ENCODE measurements at places on chromosomes 11 and 22.

DNA sequence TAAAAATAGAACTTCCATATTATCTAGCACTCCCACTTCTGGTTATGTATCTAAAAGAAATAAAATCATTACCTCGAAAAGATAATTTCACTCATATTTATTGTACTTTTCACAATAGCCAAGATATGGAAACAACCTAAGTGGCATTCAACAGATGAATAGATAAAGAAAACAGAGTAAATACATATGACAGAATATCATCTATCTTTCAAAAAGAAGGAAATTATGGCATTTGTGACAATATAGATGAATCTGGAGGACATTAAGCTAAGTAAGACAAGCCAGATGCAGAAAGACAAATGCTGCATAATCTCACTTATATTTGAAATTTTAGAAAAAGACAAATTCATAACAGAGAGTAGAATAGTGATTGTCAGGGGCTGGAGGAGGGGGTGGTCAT lies 590.0 kb upstream of the ANO3 start:
- DNase-seq = no peak

- DNase-seq = no peak
These were observed 69.4 kb upstream of the CLMP start for GRCh38 chr11:123264431-123264780.

DNA sequence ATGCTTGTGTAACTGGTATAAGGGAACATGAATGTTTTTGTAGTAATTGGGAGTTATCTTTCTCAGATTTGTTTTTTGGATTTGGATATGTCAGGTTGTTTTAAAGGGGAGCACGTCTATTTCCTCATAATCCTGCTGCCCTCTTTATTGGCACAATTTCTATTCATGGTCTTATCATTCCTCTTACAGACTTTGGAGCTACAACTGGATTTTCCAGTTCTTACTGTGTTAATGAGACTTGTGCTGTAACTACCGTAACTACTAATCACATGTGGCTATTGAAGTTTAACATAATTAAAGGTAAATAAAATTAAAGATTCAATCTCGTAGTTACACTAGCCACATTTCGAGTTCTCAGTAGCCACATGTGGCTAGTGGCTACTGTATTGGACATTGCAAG lies 1.9 kb downstream of the FDX1 start:
- DNase-seq = no peak

DNA sequence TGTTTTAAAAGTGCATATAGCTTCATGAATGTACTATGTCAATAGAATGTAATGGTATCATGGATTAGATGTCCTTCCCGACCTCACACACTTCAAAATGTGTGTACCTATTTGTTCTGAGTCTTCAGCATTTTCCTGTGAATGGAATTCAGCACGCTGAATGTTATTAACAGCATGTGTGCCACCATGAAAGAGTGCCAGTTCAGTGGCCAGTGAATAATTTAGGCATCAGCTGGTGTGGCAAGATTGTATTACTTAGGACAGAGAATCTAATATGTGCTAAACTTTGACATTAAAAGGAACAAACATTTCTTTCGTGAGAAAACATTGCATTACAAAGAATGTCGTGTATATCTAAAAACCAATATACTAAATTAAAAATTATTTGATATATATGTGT lies 46.4 kb downstream of the HIPK3 start:
- DNase-seq = no peak

- DNase-seq = no peak
These were observed 19.3 kb upstream of the SYT7 start for GRCh38 chr11:61599968-61600710.

DNA sequence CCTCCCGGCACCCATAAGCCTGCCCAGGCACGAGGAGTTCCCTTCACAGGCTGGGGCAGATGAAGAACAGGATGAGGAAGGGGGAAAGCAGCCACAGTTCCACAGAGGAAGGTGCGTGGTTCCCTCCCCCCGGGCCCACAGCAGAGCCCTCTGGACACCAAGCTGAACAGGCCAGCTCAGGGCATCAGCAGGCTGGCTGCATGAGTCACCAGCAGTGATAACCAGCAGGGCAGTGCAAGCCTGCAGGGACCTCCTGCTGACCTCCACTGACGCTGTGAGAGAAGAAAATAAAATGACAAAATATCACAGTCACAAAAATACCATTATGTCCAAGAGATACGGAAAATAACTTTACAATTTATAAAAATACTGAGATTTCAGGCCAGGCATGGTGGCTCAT lies 11.5 kb downstream of the RTL6 start:
- DNase-seq = peak; percentile 52

DNA sequence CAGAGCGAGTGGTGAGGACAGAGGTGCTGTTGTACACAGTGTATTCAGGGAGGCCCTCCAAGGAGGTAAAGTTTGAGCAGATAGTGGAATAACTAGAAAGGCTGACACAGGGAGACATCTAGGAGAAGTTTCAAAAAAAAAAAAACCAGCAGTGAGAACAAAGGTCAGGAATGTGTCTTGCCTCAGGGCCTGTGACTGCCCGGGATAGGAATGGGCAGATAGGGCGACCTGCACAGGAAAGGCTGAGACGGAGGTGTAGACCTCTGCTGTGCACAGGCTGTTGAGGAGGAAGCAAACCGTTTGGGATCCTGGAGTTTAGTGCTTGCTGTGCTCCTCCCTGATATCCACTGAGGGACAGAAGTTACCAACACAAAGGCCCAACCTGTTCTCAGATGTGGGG lies 406.5 kb upstream of the B3GAT1 start:
- DNase-seq = no peak

- DNase-seq = no peak
These were observed 727.1 kb downstream of the NELL1 start for GRCh38 chr11:21396342-21397008.

- DNase-seq = no peak
These were observed 154.6 kb upstream of the SORL1-AS1 start for GRCh38 chr11:121607341-121607740.

GRCh38 chr11:133382131-133382812 lies 150.0 kb downstream of the OPCML start:
- DNase-seq = no peak

GRCh38 chr11:46710821-46711269 lies 8.2 kb upstream of the F2 start:
- DNase-seq = peak; percentile 82

GRCh38 chr22:38137876-38138687 lies 27.6 kb upstream of the BAIAP2L2 start:
- no peak for DNase-seq

- DNase-seq = no peak
These were observed 46.8 kb downstream of the SLN start for GRCh38 chr11:107665018-107665417.

DNA sequence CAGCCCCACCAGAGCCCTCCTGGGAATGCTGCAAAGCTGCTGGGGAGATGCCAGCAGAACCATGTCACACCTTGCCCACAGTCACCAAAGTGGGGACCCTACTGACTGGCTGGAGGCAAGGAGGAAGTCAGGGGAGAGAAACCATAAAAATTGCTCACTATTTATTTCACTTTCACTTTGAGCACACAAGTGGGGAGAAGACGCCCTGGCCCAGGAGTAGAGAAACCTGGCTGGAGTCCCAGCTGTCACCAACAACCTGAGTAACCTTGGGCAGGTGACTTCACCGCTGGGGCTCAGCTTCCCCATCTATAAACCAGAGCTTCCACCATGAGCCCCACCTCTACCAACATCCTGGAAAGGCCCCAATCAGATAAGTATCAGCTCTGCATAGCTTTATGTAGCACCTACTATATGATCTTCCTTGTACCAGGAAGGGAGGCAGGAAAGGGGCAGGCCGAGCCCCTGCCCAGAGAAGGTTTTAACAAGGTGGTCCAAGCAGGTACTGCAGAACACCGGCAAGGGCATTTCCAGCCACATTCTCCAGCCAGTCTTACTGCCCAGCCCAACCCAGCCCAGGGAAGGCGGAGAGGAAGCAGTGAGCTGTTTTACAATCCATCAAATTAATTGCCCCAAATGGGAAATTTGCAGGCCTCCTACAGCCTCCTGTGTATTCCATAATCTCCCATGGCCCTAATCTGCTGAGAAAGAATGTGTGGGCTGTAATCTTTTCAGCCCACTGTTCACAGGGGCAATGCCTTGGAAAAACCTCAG lies 27.6 kb downstream of the PLEKHA7 start:
- no peak for DNase-seq

- DNase-seq = no peak
These were observed at the start of gene HORMAD2 for GRCh38 chr22:30079952-30080533. HORMAD2 (plus strand) TSS chr22:30080464; CDS start chr22:30093953, 13,489 bp downstream.

GRCh38 chr22:45098056-45098455 lies 65.7 kb upstream of the NUP50 start:
- DNase-seq = no peak

DNA sequence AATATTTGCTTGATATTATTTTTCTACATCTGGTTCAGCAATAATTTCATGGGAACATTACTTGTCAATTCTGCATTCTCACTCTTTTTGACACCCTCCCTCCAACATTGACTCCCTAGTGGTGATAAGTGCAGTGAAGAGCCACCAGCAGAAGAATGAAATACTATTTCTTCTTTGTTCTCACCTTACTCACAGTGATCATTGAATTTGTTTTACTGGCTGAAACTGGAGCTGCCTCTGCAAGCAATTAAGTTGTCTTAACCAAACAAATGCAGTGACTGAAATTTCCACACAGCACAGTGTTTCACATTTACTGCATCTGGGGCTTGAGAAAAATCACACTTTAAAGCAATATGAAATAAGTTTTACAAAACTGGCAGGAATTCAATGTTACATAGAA lies 189.8 kb downstream of the JRKL start:
- DNase-seq = no peak

DNA sequence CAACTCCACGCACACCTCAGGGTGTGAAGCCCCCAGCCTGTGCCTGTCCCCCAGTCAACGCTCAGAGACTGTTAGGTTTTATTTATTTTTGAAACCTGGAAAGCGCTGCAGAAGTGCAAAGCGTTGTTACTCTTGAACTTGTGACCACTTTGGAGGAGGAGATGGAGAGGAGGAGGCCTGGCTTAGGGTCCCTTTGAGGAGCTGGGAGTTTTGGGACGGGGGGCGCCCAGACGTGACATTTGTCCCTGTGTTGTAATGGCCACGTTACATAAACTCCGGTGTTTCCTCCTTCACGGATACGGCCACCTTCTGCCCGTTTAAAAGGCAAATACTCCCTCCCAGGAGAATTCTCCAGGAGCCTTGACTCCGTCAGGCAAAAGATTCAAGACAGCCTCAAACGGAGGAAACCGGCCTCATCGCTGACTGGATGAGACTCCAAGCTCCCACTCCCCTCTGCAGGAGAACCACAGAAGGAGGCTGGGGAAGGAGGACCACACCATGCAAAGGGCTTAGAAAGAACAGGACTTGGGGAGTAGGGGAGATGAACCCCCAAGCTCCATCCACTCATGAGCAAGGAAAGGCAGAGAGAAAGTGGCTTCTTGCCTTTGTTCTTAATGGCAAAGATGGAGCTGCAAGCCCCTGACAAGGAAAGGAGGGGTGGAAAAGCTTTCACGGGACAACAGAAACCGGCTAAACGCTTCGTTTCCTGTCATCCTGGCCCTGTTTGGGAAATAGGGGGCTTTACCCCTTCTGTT lies 630 bp downstream of the PIK3IP1 start:
- peak; percentile 58 for DNase-seq

GRCh38 chr11:22832315-22833015 lies 2.9 kb upstream of the SVIP start:
- DNase-seq = no peak

- no peak for DNase-seq
These were observed 2.4 kb downstream of the PAFAH1B2 start for GRCh38 chr11:117146521-117146920.

- no peak for DNase-seq
These were observed 10.6 kb upstream of the CCDC83 start for GRCh38 chr11:85844439-85845123.

DNA sequence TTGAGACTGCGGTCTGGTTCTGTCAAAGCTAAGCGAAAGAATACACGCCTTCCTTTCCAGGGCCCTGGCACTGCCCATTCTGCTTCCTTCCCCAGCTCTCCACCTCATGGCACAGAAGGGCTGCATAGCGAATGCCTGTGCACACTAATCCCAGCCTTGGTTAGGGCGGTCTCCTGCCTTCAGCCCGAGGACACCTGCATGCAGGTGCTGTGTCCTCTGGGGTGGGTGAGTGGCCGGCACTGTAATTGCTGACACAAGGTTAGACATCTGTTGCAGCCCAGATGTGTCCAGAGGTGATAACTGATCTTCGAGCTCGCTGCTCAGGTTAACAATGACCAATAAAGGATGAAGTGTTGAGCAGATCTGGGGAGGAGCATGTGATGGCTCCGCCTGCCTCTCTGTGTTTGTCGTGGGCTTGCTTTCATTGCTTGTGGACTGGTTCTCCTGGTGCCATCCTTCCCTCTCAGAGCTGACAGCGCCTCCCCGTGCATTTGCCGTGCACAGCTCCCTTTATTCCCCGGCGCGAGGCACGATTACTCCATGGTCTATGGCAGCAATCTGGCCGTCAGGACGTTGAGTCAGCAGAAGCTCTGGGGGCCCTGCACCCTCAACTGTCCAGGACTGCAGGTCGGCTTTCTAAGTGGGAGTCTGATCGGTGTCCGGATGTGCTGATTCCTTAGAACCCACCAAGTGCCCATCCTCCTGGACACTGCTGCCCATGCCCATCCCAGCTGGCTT lies 1088.2 kb downstream of the BRD1 start:
- DNase-seq = no peak

GRCh38 chr11:12455938-12456337 lies 78.6 kb downstream of the PARVA start:
- no peak for DNase-seq

DNA sequence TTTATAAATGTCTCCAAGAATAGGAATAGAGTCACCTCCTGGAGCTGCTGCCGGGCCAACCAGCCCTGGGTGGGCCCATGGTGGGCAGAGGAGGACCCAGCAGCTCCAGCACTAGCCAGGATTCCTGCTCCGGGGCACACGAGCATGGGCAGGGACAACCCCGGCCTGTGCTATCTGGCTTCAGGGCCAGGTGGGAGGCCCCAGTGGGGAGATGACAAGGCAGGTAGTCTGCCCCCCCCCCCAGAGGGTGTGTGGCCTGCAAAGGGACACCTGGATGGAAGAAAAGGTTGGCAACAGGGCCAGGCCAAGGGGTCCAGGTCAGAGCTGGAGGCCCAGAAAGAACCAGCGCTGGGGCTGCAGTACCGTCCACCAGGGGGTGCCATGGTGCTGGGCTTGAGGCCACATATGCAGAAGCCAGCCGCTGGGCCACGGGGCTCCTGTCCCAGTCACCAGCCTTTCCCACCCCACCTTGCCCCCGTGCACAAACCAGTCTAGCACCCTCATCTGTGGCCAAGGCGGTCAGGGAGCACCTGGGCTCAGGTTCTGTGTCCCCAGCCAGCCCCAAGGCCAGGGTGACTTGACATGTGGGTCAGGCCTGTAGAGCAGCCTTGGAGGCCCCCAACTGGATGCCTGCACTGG lies 3.4 kb downstream of the TSPAN32 start:
- DNase-seq = peak; percentile 92
